ENCODE measurements at places on chromosomes 5 and 9.
A peak's percentile ranks its signal among the peaks of the same experiment; 100 is the strongest.

DNA sequence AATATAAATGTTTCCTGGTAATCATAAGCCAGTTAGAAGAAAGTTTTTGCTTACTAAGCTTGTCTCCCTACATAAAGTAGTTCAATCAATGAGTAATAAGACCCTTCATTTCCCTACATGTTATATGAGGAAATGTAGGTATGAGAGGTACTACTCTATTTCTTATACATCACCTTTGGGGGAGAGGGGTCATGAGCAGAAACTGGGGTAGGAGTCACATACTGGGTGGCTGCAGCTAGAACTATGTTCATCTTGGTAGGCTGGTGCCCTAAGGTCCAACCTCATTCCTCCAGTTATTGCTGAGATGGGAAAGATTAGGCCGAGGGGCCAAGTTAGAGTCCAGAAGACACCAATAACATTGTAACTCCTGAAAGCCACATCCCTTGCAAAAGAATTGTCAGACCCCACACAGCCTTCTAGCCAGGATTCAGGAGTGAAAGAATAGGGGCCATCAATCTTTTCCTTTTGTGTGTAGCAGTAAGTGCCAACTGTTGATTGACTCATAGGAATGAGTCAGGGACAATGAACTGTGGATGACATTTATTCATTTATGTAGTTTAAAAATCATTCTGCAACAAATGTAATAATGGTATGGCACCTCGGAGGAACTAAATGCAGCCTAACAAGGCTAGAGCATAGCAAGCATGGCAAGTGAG lies 21.6 kb upstream of the SREK1 start:
- DNase-seq = peak; percentile 13

- DNase-seq = no peak
These were observed 47.9 kb upstream of the HSPA9 start for GRCh38 chr5:138623053-138623452.

GRCh38 chr9:117597977-117598376 lies 106.2 kb upstream of the TLR4 start:
- no peak for DNase-seq

GRCh38 chr5:41482715-41483114 lies 27.7 kb downstream of the PLCXD3 start:
- DNase-seq = no peak

GRCh38 chr9:37575511-37575914 lies 667 bp downstream of the FBXO10 start:
- DNase-seq = no peak

GRCh38 chr9:125332527-125332926 lies 70.9 kb downstream of the GAPVD1 start:
- DNase-seq = no peak

GRCh38 chr5:14265570-14265969 lies 122.4 kb downstream of the TRIO start:
- DNase-seq = peak; percentile 83

DNA sequence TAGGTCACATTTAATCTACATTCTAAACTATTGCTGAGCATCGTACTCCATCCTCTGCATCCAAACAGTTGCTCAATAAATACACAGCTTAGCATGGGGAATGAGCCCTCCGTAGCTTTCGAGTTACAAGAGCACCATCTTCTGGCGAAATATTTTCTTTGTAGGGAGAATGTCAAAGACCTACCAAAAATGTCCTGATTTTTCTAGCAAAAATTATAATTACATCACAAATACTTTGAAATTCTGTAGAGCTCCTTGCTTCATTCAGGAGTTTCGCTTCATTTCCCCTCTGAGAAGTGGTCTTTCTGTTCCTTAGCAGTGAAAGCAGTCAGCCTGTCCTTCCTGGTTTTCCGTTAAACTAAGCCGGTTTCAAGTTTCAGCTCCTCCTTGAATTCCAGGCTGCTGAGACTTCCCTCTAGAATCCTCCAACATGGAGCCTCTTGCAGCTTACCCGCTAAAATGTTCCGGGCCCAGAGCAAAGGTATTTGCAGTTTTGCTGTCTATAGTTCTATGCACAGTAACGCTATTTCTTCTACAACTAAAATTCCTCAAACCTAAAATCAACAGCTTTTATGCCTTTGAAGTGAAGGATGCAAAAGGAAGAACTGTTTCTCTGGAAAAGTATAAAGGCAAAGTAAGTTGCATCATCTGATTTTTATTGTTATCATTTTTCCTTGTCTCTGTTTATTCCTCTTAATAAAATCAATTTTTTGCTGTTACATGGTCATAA lies at the start of gene GPX8:
GPX8 (plus strand) TSS at position 409 of the 730 bp plus-strand sequence; CDS start at position 431, 22 bp downstream.
- peak; percentile 75 for DNase-seq
